Left lung (tissue), 14 donors: ENCODE measurements at places on chromosomes 12 and 14. TPM values are rescaled to one million over a fixed set of nuclear protein-coding genes. Genes with fewer than 3 reads are reported as not detected.

- DNase-seq, result no peak
Measured at GRCh38 chr14:59564366-59564765, 12.2 kb downstream of the CCDC175 start.

- DNase-seq, result peak; percentile 93
Measured at GRCh38 chr14:23009939-23010726, at the start of gene C14orf93. Gene C14orf93 (minus strand): TSS chr14:23010143. CDS start chr14:22999023, 11,120 bp downstream.

DNA sequence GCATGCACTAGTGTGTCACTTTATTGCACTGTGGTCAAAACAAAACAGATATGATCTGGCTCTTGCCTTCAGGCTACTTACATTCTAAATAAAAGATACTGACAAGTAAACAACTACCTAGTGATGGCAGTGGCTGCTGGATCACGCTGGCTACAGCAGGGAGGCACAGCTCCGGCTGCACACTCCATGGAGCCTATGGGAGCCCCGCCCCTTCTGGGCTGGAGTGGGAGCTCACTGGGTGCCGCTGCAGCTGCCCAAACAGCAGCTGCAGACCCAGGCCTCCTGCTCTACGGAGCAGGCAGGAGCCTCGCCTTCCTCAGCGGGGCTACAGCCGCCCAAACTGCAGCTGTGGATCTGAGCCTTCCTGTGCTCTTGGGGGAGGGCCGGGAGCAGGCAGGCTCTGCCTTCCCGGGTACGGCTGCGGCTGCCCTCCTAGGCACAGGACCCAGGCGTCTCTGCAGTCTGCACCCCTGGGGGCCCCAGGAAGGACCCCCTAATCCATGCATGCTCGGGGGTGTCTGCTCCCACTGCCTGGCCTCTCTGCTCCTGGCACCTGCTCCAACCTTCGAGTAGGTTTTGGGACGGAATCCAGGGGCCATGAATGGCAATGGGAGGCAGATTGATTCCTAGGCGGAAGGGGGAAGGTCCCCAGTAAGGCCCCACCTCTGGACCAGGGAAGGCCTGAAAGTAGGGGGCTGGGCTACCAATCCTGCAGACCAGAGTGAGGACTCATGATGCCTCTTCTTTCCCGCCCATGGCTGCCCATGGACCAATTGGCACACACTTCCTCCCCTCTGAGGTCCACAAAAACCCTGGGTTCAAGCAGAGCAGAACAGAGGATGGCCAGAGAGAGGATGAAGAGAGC, 253.1 kb downstream of the ANO6 start:
- peak; percentile 45 for DNase-seq

DNA sequence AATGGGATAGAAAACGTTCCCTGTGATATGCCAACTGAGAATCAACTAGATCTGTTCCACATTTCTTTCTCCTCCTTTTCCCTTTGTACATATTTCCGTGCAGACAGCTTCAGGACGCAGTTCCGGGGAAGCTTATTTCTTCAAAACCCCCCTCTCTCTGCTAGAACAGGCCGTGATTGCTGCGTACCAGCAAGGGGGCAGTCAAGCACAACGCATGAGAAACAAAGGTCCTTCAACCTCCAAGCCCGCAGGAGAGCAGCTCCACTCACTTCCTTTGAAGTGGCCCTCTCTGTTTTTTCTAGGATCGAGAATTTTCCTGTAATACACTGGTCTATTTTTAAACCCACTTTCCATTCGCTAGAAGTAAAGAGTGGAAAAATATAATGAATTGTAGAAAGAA, 80.8 kb downstream of the ZNF664 start:
- DNase-seq, result no peak

DNA sequence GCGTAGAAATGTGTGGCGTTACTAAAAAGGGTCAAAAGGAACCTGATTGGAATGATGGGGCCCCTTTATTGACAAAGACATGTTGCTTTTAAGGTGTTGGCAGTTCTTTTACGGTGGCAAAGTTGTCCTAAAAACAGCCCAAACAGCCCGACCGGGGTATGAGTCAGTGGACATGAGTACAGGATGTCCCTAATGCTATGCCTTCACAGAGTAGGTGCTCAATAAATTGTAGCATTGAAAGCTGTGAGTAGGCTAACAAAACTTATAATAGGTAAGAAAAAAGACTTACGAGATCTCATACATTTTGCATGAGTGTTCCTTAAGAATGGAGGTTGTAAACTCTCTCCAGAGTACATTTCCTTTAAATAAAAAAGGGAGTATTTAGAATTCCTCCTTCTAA, 2.6 kb downstream of the ELK3 start:
- DNase-seq, result no peak

DNA sequence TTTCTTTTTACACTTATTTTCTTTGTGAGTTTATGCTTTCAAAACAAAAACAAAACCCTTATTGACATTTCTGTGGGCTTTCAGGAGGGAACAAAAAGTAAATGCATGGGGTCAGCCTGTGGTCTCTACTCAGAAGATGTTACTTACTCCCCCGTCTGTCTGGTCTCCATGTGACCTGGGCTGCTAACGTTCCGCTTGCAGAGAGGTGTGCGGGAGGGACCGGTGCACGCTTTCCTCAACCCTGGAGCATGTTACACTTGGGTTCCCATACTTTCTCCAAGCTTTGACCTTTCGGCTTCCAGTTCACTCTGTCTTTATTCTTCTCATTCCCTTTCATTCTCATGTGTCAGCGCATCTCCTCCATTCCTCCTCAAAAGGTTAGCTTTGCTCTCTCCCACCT, 36.5 kb downstream of the ZC3H14 start:
- no peak for DNase-seq

Gene DIP2B
- total RNA-seq, result 26.5 TPM

DNA sequence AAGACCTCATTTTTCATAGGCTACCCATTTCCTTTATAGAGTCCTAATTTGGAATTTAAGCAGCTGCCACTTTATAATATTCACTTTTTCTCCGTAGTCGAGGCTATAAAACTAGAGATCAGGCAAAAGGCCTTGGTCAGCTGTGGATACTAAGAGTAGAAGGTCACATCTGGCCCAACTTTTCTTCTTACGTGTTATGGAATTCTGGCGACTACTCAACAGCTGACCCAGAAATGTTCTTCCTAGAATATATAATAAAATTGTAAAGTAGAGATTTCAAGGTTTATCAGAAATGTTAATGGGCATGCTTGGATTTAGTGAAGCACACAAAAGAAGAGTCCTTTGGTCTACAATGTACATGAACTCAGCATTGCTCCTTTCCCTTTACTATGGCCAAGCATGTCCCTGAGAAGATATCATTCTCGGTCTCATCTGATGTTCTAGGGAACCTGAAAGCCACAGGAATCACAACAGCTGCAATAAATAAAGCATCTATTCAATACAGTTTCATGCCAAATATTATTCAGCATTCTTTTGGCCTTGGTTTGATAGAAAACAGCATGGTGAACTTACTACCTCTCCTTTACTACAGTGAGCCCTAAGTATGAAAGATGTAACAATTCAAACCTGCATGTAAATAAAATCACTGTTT, 261.4 kb upstream of the NPAS3 start:
- DNase-seq, result no peak

GRCh38 chr14:45261209-45261608, 8.2 kb upstream of the MIS18BP1 start:
- no peak for DNase-seq

GRCh38 chr12:124874188-124874587, 10.5 kb upstream of the SCARB1 start:
- no peak for DNase-seq

GRCh38 chr14:46230540-46230939, 421.0 kb downstream of the RPL10L start:
- DNase-seq, result no peak

Gene EXD2
- 25.4 TPM for total RNA-seq

Gene MYO1H
- total RNA-seq, result 0.31 TPM
